ENCODE measurements at places on chromosomes 13 and 19.

DNA sequence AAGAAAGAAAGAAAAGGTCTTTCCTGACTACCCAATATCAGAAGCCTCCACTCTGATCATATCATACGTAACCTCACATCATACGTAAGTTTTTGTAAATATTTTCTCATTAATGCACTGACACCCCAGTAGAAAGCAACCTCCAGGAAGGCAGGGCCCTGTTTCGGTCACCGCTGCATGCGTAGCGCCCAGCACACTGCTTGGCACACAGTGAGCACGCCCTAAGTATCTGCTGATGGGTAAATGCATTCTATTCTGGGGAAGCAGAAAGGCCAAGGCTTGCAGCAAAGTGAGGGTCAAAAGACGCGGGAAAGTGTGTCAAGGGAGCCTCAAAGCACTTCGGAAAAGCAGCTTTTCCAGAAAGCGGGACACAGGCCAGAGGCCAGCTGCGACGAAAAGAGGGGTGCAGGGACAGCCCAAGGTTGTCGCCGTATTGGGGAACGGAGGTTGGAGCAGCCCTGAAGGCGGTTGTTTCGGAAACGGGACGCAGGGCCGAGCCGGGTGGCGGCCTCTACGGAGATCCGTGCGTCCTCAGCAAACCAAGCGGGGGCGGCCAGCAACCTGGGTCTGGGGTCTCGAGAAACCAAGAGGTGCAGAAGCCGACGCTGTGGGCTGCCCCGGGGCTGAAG is 463 bp downstream of the SUGP1 start:
- no peak for DNase-seq

- DNase-seq, result no peak
Observed at GRCh38 chr19:19451429-19452242, 46.2 kb downstream of the GATAD2A start.

- DNase-seq, result no peak
Observed at GRCh38 chr13:30841154-30841553, 64.9 kb upstream of the MEDAG start.

DNA sequence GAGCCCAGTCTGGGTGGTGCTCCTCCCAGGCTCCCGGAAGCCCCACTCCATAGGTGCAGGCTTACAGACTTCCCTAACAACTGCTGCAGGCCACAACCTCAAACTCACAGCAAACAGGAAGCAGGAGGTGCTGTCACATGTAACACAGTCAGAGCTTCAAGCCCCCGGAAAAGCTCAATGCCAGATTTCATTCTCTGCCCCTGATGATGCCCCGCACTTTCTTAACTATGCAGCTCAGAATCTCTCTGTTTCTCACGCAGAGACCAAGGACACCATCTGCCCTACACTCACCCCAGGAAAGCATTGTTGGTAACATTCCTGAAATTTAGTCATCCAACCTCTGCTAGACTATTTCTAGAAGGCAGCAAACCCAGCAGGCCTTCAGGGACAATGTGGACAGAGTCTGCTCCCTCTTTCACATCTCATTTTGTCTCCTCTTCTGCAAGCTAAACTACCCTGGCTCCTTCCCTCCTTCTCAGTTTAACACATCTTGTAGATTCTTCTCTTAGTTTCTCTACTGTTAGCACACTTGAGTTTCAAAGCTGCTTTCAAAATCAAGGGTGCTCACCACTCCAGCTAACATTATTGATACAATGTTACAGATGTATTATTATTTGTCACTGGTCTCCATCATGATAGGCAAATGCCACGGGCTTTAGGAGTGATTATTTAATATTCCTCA is 162.5 kb downstream of the KCTD12 start:
- DNase-seq, result no peak

DNA sequence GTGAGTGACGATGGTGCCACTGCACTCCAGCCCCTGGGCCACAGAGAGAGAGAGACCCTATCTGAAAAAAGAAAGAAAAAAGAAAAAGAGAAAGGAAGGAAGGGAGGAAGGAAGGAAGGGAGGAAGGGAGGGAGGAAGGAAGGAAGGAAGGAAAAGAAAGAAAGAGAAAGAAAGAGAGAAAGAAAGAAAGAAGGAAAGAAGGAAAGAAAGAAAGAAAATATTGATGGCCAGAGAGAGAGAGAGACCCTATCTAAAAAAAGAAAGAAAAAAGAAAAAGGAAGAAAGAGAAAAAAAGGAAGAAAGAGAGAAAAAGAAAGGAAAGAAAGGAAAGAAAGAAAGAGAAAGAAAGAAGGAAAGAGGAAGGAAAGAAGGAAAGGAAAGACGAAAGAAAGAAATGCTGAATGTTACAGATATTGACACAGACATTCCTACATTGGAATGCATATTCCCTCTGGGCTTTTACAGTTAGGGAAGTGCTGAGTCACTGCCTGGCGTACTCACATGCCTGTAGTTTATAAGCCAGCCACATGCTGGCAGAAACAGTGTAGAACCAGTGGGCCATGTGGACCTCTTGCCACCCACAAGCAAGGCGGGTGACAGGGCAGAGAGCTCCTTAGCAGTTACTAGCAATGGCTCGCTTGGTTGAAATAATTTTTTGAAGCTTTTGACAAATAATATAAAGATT is 34.6 kb upstream of the SLC46A3 start:
- no peak for DNase-seq

- no peak for DNase-seq
Observed at GRCh38 chr19:18896421-18896841, 473 bp upstream of the CERS1 start.

- DNase-seq, result no peak
Observed at GRCh38 chr13:24142886-24143285, 17.6 kb upstream of the SPATA13 start.

GRCh38 chr13:52450012-52450792 is at the start of gene VPS36:
Gene VPS36, minus strand, starts transcription at chr13:52450634. Its CDS starts 40 bp downstream, at chr13:52450594.
- DNase-seq, result peak; percentile 95

DNA sequence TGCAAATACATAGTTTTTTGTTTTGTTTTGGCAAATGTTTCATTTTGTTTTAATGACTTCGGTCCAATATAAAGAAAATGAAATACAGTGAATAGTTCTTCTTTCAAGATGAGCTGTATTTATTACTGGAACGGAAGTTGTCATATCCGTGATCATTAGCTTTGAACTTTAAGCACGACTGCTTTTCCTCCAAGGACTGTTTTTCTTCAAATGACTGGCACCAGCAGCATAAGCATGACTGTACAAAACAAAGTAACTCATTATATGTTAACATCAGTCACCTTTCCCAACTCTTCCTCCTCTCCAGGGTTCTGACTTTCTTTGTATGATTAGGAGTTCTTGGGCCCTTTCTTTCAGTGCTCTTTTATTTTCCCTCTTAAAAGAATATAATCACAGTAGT is 20.5 kb downstream of the EDNRB start:
- DNase-seq, result no peak

- DNase-seq, result no peak
Observed at GRCh38 chr13:33612641-33613638, 205.0 kb upstream of the RFC3 start.

- DNase-seq, result no peak
Observed at GRCh38 chr19:33405553-33406461, 32.3 kb downstream of the CEBPG start.

DNA sequence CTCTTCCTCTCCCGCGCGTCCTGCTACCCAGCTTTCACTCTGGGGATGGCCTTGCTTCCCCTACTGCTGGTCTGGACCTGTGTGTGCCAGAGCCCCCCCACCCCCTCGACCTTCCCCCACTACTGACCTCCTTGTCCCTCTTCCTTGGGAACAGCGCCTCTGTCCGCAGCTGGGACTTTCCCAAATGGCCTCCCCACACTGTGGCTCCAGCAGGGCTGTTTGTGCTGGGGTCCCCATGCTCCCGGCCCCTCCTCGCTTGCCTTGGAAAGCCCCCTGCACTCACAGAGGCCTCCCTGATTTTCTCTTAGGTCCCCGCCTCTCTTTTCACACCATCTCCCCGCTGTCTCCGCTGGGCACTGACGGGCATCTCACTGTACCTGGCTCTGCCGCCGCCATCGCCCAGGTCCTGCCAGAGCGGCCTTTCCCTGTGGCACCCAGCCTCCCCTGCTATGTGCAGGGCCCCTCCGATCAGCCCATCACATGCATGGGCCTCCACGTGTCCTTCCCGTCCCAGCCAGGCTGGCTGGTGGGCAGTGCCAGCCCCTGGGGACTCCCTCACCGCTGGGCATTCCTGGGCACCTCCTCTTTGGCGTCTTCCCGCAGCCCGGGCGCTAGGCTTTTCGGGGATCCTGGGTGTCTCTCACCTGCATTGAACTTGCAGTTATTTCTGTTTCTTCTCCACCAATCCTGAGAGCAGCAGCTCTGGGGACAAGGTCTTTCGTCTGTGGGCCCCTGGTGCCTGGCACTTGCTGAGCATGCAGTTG is 118.7 kb downstream of the ATP11A start:
- no peak for DNase-seq

- peak; percentile 16 for DNase-seq
Observed at GRCh38 chr13:113656831-113657671, 947 bp downstream of the ATP4B start.

GRCh38 chr13:44307844-44308243 is 65.8 kb upstream of the SERP2 start:
- DNase-seq, result no peak

GRCh38 chr13:72316716-72317115 is 410.7 kb downstream of the MZT1 start:
- no peak for DNase-seq

DNA sequence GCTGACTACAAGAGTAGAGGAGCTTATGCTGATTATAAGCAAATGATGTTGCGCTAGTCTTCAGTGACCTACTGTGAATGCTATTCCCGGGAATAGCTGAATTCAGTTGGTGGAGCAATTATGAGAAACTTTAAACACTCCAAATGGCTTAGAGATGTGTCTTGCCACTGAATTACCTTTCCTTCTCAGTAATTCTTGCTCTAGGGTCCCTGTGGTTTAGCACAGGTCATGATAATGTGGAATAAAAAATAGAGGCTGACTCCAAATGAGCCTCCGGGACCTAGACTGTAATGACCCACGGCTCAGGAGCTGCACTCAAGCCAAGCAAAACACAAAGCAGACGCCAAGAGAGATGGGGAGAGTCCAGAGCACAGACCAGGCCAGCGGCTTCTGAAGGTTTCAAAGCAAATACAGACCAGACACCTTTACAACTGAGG is 124.7 kb downstream of the RGCC start:
- peak; percentile 60 for DNase-seq

- DNase-seq, result no peak
Observed at GRCh38 chr13:95784161-95784899, 107.4 kb downstream of the DNAJC3 start.
